AG20443 (cell line): ENCODE measurements at places on chromosomes 6 and 20.

DNA sequence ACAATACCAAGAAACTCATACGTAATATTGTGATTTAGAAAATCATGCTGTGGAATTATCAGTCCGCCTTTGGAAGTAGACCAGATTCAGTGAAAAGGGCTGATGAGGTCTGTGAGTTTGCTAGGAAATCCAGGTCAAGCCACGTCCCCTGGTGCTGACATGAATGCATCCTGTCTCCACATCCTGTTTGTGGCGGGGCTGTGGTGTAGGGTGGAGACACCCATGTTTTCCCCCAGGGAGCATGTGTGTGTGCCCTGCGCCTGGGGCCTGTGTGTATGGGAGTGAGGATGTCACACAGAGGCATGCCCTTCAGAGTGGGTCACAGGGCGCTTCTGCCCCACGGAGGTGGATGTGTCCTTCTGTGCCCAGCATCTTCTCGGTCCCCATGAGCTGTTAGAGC, 109.1 kb downstream of the SASH1 start:
- DNase-seq = no peak

GRCh38 chr6:132490478-132491204, 22.3 kb downstream of the STX7 start:
- peak; percentile 38 for DNase-seq

- DNase-seq = no peak
Observed at GRCh38 chr6:123042401-123042800, 46.4 kb downstream of the CLVS2 start.

DNA sequence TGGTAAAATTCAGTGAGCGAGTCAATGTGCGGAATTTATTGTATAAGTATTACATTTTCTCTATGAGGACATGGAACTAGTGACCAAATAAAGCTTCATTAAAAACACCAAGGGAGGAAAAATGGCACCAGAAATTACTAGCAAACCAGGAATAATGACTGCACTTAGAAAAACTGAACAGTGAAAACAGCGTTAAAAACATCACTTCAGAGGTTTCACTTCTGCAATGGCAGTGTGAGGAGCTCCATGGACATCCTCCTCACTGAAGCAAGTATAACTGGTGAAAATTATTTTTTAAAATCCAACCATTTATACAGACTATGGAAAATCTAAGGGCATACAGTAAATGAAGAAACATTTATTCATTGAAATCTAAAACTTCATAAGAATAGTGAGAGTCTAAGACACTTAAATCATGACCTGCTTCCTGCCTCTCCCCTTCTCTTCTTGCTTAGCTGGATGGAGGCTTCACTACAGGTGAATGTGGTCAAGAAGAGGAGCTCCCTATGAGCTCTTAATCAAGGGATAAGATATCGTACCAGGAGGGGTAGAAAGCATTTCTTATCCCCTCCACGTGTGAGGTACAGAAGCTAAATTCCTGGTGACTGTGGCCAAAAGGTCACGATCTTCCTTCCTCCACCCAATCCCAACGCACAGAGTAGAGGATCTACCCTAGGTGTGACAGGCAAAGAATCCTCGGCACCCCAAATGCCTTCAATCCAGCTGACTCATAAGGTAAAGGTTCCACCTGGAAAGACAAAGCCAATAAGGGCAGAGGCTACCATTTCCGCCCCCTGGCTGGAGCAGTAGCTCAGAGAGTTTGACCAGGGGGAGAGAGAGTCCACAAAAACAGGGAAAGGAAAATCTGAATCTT, 12.3 kb upstream of the ASF1A start:
- no peak for DNase-seq

DNA sequence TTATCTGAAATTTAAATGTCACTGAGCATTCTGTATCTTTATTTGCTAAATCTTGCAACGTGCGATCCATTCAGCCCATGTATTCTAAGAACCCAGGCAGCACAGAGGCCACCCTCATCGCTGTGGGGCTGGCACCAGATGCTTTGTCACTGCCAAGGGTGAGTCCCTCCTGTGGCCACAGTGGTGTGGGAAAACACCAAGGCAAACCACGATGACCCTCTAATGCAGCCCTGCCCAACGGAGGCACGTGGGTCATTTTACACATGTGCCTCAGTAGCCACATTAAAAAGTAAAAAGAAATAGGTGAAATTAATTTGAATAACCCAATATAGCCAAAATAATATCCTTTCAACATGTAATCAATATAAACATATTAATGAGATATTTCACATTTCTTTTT, 221.7 kb downstream of the UNC5CL start:
- DNase-seq = no peak

DNA sequence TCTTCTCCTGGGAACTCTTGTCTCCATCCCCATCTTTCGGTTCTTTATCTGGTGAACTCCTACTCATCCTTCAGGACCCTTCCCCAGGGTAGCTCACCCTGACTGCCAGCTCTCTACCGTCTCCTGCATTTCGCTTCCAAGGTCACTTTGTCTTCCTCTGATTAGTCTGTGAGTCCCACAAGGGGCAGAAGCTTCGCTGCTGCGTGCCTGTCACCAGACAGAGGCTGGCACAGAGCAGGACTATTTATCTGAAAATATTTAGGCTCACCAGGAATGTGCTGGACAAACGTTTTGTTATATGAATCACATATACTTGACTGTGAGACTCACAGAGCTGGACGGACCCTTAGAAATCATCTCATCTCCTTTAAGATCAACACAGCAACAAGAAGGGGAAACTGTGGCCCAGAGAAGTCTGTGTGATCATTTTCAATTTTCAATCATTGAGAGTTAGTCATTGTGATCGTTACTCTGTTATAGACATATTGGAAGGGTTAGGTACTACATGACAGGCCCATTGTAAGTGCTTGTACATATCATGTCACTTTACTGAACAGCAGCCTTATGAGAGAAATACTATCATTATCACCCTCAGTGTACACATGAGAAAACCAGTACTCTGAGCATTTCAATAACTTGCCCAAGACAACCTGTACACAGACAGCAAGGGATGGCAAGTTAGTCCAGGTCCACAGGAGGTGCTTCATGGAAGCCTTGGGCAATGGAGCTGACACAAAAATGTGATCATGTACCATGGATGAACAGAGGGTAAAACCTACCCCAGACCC, 51.4 kb downstream of the JPH2 start:
- no peak for DNase-seq

DNA sequence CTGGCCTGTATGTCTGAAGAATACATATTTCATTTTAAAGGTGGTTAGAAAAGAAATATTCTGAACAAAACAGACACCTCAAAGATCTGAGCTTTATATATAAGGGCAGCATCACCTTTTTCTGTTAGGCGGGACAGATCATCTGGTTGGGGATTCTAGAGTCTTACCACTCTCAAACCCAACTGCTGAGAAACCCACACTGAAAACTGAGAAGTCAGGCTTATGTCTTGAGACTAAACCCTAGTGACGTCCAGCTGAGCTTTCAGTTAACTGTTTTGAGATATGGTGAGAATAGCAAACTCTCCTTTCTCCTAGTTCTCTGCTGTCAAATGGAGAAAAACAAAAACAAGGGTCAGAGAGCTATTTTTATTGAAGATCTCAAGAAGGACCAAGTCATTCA, 63.7 kb upstream of the CCN6 start:
- no peak for DNase-seq

DNA sequence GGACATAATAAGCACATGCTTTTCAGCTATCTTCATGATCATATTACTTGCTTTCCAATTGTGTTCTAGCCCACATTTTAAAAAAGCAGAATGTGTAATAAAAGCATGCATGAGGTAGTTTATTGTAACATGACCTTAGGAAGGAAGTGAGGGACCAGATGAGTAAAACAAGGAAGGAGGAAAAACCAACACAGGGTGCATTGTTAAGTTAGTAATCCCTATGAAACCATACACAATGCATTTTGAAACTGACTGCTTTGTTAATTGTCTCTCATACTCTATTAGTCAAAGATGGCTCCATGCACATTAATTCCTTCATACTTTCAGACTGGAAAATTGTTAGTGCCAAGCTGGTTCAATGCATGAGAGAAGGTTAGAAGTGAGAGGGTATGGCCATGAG, 37.7 kb upstream of the CENPW start:
- no peak for DNase-seq
